ENCODE measurements at places on chromosomes 7 and 10.

GRCh38 chr7:21412410-21412851, 15.5 kb upstream of the SP4 start:
- DNase-seq: no peak

DNA sequence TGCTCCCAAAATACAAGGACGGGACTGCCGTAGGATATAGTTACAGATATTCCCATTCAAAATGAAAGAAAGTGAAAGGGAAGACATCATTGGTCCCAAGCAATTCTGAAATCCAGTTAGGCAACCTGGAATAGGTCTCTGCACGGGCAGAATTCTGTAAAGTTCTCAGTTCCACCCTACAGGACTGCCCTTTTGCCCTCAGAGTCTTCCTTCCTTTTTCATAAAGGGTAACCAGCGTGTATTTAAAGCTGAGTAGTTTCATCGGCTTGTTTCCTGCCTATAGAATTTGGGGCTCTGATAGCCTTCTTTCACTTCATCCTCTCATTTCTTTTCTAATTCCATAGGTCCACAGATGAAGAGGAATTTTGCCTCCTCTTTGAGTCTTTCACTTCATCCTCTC, 20.0 kb downstream of the COPG2 start:
- no peak for DNase-seq

- no peak for DNase-seq
Measured at GRCh38 chr7:39589323-39590111, 23.3 kb downstream of the YAE1 start.

GRCh38 chr10:24382596-24382978, 173.6 kb downstream of the KIAA1217 start:
- no peak for DNase-seq

DNA sequence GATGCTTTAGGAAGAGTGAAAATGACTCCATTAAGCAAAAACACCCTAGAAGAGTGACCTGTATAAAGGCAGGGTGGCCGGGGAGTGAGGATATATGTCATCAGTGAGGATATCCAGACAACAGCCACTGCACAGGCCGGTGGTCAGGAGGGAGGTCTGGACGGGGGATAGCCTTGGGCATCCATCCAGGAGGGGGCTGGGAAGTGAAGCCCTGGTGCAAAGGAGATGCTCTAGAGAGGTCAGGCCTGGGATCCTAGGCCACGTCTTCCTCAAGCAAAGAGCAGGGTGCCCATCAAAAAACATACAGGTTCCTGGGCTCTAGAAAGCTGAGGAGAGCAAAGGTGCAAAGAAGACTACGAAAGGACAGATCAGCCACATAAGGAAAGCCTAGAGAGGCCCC, 25.6 kb downstream of the FAM171A1 start:
- no peak for DNase-seq

- no peak for DNase-seq
Measured at GRCh38 chr10:65827359-65827758, 1098.5 kb upstream of the LRRTM3 start.

DNA sequence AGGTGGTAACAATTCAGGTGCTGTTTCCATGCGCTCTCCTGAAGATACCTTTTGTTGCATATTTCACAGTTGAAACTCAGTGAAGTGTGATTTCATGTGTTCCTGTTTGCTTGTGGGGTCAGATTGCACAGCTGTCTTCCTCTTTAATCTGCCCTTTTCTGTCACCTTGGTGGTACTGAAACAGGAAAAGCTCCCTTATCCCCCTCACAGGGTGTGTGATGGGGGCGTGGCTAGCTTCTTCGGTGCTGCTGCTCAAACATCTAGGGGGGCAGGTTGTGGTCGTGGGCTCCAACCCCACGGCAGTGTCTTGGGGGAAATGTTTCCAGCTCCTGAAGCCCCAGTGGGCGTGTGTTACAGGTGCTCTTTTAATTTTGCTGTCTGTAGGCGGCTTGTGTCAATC, 107.4 kb upstream of the KLF14 start:
- no peak for DNase-seq

DNA sequence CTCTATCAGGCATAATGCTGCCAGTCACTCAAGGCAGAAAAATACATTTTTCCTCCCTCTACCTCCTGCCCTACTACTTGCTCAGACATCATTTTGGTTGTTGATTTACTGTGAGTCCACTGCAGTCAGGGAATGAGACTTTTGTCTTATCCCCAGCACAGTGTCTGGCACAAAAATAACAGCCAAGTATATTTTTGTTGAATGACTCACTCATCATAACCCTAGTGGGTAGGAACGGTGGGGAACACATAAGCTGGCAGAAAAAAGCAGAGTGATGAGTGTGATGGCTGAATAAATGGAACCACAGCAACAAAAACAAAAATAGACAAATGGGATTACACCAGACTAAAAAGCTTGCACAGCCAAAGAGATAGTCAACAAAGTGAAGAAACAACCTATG, 65.8 kb upstream of the LAMB4 start:
- no peak for DNase-seq

DNA sequence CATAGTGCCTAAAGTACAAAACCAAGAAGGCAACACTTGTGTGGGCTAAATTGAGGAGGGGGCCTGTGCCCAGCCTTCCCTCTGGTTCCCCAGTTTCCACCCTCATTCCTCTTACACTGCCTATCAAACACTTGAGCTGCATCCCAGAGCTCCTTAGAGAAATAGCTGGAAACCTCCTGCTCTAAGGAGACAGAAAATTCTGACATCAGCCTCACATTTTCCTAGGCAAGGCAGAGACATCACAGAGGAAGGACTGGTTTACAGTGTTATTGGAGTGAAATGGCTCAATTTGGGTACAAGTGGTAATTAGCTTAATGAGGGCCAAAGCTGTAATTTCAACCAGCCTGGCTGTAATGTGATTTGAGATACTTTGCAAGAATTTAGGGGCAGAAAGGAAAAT, 192.3 kb upstream of the AOAH start:
- no peak for DNase-seq

Measured in stimulated activated CD8-positive, alpha-beta memory T cell treated with anti-CD3 and anti-CD28 coated beads, Interleukin-4, amount 100 ng/mL, for 1 hour (primary cell).